Activated T-cell treated with anti-CD3 and anti-CD28 coated beads, Interleukin-2, amount 50 U/mL, for 4 hours (primary cell): ENCODE measurements at places on chromosomes 1 and 21. TPM values are rescaled to one million over a fixed set of nuclear protein-coding genes. Genes with fewer than 3 reads are reported as not detected.

Gene KISS1
- not detected for total RNA-seq

Gene NGF
- not detected for total RNA-seq

Gene NEXN
- 0.32 TPM for total RNA-seq

Gene MROH7
- total RNA-seq: not detected

Gene LCE1C
- not detected for total RNA-seq

Gene OR14A2
- total RNA-seq: not detected

Gene FGR
- 0.08 TPM for total RNA-seq

Gene COL9A2
- total RNA-seq: 1.2 TPM

Gene TNFRSF1B
- 255 TPM for total RNA-seq

Gene DNAJC28
- total RNA-seq: not detected

Gene S100A16
- total RNA-seq: 0.29 TPM

Gene CDC7
- 20.1 TPM for total RNA-seq

Gene SLC2A5
- total RNA-seq: not detected

Gene ATAD3B
- total RNA-seq: 193 TPM

Gene IFI44
- total RNA-seq: 7.2 TPM

Gene IL19
- total RNA-seq: not detected

Gene FUBP1
- total RNA-seq: 277 TPM

Gene TBX19
- total RNA-seq: 0.57 TPM

Gene DIRAS3
- not detected for total RNA-seq

Gene COL11A1
- not detected for total RNA-seq

Gene ADAM30
- total RNA-seq: not detected

Gene LAPTM5
- 97.3 TPM for total RNA-seq

Gene MCOLN2
- total RNA-seq: 54.8 TPM

Gene LCE2C
- not detected for total RNA-seq

Gene GBP7
- total RNA-seq: not detected

Gene REN
- not detected for total RNA-seq

Gene RORC
- total RNA-seq: 5.1 TPM

Gene AGT
- total RNA-seq: 0.79 TPM

Gene IGSF21
- not detected for total RNA-seq

Gene EPS15
- total RNA-seq: 39.7 TPM

Gene MKNK1
- total RNA-seq: 21.6 TPM

Gene RGL1
- 0.92 TPM for total RNA-seq

Gene MARK1
- 0.05 TPM for total RNA-seq

Gene AHCYL1
- total RNA-seq: 48.3 TPM

Gene S100A9
- not detected for total RNA-seq

Gene C1orf141
- not detected for total RNA-seq

Gene SYNC
- total RNA-seq: not detected

Gene F3
- total RNA-seq: 0.60 TPM

Gene DSTYK
- 15.9 TPM for total RNA-seq

Gene FHAD1
- total RNA-seq: 0.50 TPM

Gene CR1L
- total RNA-seq: not detected

Gene DNAJC6
- 2.5 TPM for total RNA-seq

Gene SELL
- total RNA-seq: 129 TPM

Gene OR6K3
- not detected for total RNA-seq
